ENCODE measurements at places on chromosomes 3 and 15.

DNA sequence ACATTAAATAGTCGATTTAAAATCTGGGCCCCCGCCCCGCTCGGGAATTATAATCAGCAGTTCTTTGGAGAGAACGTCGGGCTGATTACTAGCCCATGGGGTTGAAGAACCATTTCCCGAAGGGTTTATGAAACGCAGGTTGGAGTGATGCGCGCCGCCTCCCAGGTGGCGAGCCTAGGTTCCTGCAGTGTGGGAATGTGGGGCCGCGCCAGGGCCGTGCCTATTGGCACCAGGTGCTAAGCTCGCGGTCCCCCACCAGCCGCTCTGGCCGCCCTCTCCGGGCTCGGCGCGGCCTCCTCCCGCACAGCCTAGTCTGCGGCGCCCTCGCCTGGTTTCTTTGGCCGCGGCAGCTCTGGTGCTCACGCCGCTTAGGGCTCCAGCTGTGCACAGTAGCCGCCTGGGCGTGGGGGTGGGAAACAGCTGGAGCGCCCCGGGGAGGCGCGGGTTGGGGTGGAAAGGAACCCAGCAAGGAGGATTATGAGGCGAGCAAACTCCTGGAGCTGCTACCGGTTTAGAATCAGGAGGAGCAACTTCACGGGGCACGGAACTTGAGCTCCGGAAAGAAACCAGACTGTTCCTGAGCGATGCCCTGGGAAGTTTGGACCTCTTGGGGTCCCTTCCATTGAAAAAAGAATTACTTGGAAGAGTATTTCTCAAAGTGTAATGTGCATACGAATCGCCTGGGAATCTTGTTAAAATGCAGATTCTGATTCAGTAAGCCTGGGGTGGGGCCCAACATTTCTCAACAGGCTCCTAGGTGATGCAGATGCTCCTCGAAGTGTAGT, 5.6 kb upstream of the MECOM start:
- peak; percentile 48 for DNase-seq

GRCh38 chr3:31981206-31982181, at the start of the genes OSBPL10 and ZNF860:
Gene OSBPL10, minus strand, starts transcription at chr3:31981262. Its CDS starts 83 bp downstream, at chr3:31981179.
Gene ZNF860, plus strand, starts transcription at chr3:31981750. Its CDS starts 7,330 bp downstream, at chr3:31989080.
- DNase-seq = peak; percentile 13

DNA sequence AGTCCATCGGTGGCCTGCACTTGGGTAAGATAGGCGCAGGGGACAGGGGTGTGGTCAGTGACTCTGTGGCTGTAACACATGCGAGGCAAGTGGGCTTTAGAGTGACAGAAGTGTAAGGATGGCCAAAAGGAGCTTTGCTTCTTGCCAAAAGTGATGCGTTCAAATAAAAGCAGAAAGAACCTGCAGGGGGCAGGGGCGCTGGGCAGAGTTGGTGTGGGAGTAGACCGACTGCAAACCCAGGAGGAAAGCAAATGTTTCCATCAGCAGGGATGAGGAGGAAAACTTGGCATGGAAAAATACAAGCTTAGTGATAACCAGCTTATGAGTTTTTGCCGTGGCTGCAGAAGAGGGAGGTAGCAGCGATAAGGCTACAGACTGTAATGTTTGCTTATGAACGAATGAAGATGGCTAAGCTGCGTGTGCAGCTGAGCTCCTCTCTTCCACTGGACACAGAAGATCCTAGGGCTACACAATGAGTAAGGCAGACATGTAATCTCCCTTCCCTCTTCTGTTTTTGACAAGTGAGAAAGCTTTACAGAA, 149.4 kb downstream of the WNT5A start:
- DNase-seq = no peak

DNA sequence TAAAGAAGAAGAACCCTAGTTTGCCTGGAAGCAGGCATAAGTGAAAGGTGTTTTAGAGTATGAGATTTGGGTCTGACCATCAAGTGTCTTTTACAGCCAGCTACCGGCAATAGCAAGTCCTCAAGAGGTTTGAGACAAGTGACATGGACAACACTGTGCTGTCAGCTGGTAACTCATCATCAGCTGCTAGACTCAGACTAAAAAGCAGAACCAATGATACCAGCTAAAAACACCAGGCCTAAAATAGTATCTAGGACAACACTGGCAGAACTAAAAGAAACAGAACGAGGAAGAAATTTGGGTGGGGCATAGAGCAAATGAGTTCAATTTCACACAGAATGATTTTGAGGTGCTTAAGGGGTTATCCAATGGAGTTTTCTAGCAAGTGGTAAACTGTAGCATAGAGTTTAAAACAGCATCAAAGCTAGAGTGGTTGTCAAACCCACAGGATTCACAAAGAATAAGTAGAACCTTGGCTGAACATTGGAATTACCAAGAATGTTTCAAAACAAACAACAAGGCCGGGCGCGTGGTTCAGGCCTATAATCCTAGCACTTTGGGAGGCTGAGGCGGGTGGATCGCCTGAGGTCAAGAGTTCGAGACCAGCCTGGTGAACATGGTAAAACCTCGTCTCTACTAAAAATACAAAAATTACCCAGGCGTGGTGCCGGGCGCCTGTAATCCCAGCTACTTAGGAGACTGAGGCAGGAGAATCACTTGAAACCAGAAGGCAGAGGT, 3.9 kb downstream of the CIAO2A start:
- DNase-seq = no peak

DNA sequence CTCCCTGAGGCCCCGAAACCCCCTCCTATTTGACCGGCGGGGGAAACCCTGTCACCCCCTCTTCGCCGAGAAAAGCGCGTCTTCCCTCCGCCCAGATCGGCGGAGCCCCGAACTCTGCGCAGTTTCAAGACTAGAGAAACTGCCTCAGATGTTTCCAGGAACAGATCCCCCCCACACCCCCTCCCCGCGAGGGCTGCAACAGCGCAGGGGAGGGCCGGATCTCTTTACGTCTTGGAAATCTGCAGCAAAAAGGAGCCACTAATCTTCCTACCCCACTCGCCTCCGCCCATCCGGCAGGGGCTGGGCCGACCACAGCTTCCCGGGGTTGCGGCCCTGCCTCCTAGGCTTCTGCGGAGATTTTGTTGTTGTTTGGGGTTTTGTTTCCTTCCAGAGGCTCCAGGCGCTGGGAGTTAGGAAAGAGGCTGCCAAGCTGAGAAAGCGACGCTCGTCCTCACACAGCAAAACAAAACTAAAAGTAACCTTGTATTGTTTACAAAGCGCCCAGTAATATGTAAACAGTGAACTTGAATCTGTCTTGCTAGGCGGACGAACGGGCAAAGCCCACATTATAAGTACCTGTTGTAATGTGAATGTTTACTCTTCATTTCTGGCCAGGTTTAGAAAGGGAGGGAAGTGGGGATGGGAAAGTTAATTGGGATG, 2.2 kb downstream of the FOXB1 start:
- peak; percentile 52 for DNase-seq

GRCh38 chr15:92091155-92091734, 237.7 kb downstream of the SLCO3A1 start:
- no peak for DNase-seq

- DNase-seq = no peak
Measured at GRCh38 chr15:41851167-41851523, 12.5 kb downstream of the PLA2G4B start.

GRCh38 chr15:71781179-71781964, 29.0 kb upstream of the NR2E3 start:
- no peak for DNase-seq

- DNase-seq = no peak
Measured at GRCh38 chr3:89155811-89156210, 48.4 kb downstream of the EPHA3 start.

GRCh38 chr3:162978136-162978535, 1481.5 kb downstream of the OTOL1 start:
- DNase-seq = no peak

DNA sequence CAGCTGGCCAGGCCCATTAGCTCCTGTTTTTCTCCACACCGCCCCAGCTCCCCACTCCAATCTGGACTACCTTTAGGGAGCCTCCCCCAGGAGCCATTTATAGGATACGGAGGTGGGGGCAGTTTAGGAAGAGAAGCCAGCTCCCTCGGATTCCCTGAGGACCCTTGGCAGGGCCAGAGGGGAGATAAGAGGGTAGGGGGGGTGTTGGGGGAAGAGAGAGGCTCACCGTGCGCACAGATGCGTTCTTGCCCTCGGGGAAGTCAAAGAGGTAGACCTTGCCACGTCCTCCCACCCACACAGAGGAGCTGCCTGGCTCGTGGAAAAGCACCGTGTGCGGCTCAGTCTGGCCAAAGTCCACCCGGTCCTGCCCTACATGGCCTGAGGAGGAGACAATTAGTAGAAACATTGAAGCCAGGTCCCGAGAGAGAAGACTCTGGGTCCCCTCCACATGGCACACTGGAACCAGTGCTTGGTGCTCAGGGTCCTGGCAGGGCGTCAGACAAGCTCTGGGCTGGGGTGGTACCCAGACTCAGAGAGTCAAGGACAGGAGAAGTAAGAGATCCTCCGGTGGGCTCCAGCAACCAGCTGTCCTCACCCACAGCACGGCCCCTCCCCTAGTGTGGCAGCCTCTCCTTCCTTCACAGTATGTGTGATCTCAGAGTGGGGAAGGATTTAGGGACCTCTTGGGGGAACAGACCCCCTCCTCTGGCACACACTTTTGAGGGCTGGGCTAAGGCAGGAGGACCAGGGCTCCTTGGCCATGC, 15.0 kb downstream of the SEMA7A start:
- DNase-seq = no peak

DNA sequence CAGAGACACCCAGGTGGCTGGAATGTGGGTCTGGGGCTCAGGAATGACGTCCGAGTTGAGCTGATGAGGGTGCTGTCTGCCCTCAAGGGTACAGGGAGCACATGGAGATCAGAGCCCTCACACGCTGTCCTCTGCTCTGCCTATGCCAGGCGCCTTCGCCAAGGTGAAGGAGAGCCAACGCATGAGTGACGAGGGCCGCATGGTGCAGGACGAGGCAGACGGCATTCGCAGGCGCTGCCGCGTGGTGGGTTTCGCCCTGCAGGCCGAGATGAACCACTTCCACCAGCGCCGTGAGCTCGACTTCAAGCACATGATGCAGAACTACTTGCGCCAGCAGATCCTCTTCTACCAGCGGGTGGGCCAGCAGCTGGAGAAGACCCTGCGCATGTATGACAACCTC, 9.1 kb downstream of the SNX33 start:
- no peak for DNase-seq

DNA sequence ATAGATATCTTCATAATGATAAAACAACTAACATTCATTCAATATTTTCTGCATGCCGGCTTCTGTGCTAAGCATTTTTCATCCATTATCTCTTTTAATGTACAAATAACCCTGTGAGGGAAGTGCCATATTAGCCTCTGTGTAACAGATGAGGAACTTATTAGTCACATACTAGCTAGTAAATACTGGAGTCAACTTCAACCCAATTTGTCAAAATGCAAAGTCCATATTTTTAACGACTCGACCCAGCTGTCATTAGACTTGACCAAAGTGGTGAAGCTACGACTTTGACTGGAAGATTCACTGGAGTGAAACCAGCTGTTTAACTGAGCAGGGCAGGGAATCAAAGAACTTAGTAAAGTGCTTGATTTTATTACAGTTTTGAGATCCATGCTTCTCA, 41.6 kb downstream of the PARP15 start:
- no peak for DNase-seq

DNA sequence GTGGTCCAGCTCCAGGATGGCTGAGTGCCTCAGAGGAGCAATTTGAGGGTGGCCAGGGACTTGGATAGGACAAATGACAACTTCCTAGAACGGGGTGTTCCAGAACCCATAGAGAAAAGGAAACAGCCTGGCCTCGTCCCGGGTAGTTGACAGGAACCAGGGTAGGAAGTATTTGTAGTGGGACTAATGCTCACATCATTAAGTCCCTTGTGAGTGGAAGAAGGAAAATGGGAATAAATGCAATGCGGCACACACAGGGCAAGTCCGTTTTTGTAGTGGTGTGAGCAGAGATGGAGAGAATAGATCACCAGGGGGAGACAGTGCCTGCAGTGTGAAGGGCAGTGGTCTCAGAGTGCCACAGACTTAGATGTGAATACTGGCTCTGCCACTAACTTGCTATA, 19.6 kb downstream of the TIMP4 start:
- DNase-seq = no peak

DNA sequence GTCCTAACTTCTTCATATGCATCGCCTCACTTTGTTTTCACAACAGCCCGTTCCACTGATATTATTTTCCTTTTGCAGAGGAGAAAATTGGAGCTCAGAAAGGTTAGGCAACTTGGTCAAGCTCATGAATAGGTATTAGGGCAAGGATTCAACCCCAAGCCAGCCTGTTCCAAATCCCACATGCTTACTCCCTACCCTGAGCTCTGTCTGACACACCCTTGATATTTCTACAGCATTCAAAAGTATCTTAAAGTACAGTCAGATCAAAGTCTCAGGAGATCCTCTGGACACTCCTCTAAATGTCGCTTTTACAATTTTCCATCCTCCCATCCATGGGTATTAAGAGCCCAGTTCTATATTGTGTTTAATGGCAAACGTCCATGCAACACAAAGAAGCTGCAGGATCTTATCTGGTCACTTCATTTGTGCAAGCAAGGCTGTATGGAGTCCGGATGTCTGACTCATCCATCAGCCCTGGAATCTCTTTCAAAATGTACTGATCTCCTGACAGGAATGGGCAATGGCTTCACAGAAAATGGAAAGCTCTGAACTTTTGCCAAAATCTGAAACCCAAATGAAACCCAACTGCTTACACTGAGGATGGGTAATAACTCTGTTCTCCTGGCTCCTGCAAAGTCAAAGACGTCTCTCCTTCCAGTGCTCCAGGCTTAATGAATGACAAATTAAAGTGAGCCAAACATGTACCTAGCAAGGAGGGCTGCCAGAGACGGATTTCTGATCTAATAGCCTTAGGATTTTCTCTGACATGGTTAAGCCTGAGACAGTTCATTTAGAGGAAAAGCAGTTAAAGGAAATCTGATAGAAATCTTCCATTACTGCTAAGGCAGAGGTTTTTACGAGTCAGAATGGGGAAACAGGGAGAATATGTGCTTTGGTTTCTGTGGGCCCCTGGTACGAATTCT, 230.9 kb upstream of the RORA start:
- DNase-seq = no peak

DNA sequence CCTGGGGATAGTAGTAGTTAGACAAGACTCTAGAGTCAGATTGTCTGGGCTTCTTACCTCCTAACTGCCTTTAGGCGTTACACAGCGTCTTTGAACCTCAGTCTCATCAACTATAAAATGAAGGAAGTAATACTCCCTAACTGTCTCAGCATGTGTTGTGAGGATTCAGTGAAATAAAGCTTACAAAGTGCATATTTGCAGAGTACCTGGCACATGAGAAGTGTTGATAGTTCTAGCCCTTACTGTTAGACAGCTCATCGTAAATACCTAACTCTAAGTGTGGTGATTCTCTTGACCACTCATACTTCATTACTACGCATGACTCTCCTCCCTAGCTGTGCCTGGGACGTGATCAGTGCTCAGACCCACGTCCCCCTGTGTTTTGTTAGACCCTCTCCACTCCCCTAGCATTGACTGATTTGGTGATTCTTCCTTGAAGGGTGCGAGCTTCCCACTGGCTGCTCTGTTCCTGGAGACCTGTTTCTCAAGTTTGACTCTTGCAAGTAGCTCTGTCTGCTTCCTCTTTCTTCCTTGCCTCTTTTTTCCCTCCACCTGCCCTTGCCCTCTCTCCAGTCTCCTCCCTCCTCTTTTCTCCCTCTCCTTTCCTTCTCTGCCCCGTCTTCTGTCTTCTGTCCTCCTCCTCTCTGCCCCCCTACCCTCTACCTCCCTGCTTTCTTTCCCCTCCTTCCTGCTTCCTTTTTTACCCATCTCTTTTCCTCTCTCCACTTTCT, 124.2 kb downstream of the SLC25A26 start:
- no peak for DNase-seq

- no peak for DNase-seq
Measured at GRCh38 chr15:59011262-59011952, 23.9 kb downstream of the RNF111 start.

Measured in NCI-H2227 treated with DMSO at 0.1 percent for 48 hours (cell line).